NCI-H1417 (cell line): ENCODE measurements at places on chromosomes 16 and 17.

GRCh38 chr17:82984751-82985427 lies 94.5 kb upstream of the METRNL start:
- DNase-seq: no peak

GRCh38 chr17:33896263-33896662 lies 358.8 kb upstream of the CCL2 start:
- DNase-seq: no peak

DNA sequence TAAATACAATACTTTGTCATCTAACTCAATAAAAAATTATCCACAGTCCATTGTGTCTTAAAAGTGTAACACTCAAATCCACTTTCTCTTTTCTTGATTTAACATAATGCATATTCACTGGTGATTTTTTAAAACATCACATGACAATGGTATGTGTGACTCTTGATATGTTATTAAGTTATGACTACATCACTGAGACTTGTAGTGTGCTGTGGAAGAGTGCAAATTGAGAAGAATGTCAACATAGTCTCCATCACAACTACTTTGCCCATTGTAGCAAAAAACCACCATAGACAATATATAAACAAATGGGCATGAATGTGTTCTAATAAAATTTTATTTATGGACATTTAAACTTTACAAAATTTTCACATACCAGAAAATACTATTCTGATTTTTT lies 380.7 kb upstream of the PMFBP1 start:
- DNase-seq: no peak

DNA sequence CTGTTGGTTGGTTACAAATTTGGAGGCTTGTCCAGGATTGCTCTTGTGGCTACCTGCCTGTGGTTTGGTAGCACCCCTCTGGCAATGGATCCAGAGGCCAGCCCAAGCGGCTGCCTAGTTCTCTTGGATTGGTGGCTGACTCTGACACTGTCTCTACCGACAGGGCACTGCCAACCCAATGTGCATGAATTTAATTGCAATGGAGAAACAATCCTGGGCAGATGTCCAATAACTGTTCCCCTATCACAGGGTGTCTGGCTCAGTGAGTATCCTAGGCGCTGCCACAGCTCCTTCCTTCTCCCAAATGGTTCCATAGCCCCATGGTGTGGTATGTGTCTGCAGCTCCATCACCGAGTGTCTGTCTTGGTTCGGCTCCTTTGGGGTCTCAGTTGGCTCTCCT lies 19.5 kb downstream of the N4BP1 start:
- DNase-seq: no peak
